ENCODE measurements at places on chromosomes 16 and 17. TPM values are rescaled to one million over a fixed set of nuclear protein-coding genes. Genes with fewer than 3 reads are reported as not detected.

PRR35 gene
- not detected for total RNA-seq

ATP2A3 gene
- total RNA-seq, result 0.37 TPM

AIPL1 gene
- total RNA-seq, result not detected

TMC7 gene
- 2.2 TPM for total RNA-seq

SYNGR2 gene
- total RNA-seq, result 1.8 TPM

NOG gene
- not detected for total RNA-seq

KRT40 gene
- not detected for total RNA-seq

DPEP3 gene
- not detected for total RNA-seq

POLG2 gene
- 9.9 TPM for total RNA-seq

LRRC36 gene
- total RNA-seq, result not detected

CACNA1H gene
- under 0.01 TPM for total RNA-seq

All from subcutaneous preadipocyte (primary cell).